ENCODE measurements at places on chromosomes 2 and 18.

DNA sequence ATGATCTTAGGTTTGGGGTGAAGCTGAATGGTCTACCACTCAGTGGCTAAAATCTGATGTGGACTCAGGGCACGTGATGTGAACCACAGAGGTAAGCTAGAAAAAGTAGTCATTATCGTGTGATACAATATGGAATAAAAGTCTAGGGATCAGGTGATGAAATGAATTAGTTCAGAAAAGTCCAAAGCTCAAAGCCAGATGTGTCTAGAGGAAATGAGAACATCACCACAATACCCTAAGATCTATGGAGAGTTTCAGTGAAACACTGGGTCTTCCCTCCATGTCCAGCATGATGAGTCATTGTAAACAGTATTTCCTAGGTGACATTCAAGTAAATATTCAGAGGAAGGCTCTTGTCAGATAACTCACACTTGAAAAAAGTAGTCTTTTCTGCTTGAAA lies 1257.4 kb upstream of the ZEB2 start:
- DNase-seq, result peak; percentile 6

DNA sequence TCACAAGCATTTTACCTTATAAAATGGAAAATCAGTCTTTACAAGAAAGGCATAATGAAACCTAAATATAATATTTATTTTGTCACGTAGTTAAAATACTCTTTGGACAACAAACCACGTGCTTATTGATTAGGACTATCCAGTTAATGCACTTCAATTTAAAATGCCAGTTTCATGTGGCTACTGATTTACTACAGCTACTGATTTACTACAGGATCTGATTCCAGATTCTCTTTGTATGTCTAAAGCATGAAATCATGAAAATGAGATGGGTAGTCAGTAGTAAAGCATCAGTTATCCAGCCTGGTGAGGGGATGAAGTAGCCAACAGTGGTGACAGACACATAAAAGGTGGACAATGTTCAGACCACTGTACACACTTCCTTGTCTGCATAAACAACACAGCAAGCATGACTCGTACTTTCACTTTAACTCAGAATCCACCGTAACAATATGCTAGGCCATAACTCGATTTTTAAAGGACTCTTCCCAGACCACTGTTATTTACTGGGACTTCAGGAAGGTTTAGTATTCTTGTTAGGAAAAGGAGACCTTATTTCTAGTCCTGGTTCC lies 24.9 kb downstream of the ACAA2 start:
- no peak for DNase-seq

DNA sequence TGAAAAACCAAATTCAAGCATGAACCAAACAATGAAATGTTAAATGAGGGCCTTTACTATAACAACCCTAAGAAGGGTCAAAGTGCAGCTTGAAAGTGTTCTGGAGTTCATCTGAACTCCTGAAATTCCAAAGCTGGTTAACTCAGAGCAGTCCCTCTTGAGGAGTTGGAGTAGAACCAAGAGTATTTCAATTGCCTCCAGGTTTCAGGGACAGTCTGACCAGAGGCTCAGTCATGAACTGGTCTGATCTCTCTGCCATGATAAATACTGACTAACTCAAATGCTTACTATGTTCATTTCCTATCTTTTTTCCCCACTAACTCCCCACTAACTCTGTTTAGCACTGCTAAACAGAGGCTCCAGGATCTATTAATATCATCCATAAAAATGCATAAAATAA lies 2.7 kb downstream of the STARD7 start:
- DNase-seq, result peak; percentile 69

GRCh38 chr2:3277050-3277747 lies 100.4 kb downstream of the EIPR1 start:
- DNase-seq, result no peak

DNA sequence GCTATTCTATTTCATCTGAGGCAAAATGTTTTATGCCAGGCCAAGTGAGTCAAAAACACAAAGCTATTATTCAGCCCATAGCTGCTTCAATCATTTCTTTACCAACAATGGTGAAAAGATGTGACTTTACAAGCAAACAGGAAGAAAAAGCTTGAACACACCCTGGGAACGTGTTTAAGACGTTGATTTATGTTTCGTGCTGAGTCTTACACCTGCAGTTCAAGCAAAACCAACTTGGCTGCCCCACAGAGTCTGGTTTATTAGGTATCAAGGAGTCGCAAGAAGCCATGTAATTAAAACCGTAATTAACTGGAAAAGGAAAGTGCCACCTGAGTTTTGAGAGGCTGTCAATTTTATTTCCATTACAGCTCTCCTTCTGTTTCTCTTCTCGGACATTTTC lies 295.5 kb downstream of the MEIS1 start:
- DNase-seq, result no peak

GRCh38 chr2:237691029-237691907 lies 63.9 kb downstream of the LRRFIP1 start:
- DNase-seq, result no peak

DNA sequence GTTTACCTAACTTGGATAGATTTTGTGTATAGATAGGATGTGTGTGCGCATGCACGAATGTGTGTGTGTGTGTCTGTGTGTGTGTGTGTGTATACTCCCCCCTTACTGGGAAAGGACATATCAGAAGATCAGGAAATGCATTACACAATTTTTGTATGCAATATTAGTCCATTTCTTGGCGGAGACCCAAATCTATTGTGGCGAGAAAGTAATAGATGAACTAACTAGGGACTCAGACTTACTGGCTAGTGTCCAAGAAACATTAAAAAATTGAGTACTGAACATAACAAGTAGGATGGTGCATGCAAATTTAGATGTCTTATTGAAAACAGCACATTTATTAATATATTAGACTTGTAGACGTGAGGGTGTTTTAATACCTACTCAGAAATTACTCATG lies 1036.5 kb upstream of the FANCL start:
- no peak for DNase-seq

DNA sequence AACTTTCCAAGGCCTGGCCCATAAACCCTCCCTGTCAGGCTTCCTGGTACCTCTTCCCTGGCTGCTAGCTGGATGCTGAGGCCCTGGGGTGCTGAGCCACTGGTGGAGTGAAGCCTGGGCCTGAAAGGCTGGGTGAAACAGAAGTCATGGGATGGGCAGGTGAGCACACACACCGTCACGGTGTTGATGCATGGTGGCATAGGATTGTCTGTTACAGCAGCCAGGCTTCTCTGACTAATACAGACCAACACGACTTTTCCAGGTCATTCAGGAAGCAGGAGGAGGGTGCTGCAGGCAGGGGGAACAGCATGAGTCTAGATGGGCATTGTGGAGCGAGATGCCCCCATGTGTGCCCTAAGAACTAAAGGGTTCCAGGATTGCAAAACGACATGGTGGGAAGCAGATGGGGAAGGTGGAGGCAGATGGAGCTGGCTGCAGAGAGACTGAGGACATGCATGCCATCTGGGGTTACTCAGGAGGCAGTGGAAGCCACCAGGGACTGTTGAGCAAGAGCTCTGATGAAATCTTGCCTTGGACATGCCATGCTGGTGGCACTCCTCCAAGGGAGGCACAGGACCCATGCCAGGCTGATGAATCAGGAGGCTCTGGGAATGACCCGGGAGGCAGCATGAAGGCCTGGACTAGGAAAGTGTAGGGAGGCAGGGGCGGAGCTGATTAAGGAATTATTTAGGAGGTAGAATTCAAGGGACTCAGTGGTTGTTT lies 480.9 kb downstream of the TSN start:
- DNase-seq, result peak; percentile 61

DNA sequence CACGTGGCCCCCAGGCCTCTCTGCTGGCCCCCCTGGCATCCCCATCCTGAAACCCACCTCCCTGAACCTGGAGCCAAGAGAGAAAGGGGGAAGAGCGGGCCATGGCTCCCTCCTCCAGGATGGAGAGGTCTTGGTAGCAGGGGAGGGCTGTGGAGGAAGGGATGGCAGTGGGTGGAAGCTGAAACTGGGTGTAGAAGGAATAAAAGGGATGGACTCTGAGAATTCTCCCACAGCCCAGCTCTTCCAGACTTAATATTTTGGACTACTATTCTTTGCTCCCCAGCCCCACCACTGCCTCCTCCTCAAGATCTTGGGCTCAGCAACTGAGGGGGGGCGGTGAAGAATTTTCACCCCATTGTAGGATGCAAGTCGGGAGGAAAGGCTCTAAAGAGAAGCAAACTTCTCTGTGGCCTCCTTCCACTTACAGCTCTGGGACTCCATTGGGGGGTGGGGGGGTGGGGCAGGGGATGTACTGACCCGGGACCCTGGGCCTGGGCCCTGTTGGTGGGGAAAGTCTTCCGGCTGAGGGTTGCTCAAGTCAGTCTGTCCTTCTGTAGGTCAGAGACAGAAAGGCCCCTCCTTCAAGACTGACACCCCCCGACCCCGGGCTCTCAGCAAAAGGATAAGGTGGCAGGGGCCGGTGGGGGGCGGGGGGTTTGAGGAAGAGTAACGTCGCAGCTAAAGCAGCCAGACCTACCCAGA lies 501 bp downstream of the TNS1 start:
- no peak for DNase-seq

- peak; percentile 36 for DNase-seq
Observed at GRCh38 chr2:120134263-120134662, 88.9 kb downstream of the TMEM185B start.

GRCh38 chr2:217076058-217076435 lies 216.2 kb upstream of the TNP1 start:
- DNase-seq, result no peak

DNA sequence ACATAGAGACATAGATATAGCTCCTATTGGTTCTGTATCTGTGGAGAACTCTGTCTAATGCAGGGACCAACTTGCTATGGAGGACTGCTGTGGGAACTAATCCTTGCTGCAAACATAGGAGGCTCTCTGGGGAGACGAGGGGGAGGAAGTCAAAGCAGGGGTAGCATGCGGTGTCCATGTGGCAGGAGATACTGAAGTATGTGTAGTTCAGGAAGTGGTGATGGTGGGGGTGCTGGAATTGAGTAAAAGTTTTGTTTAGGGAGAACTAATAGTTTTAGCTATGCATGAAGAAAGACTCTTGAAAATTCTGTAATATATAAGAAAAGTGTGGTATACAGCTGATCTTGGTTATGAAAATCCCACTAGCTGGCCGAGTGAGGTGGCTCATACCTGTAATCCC lies 62.0 kb downstream of the ANKRD44 start:
- DNase-seq, result no peak

DNA sequence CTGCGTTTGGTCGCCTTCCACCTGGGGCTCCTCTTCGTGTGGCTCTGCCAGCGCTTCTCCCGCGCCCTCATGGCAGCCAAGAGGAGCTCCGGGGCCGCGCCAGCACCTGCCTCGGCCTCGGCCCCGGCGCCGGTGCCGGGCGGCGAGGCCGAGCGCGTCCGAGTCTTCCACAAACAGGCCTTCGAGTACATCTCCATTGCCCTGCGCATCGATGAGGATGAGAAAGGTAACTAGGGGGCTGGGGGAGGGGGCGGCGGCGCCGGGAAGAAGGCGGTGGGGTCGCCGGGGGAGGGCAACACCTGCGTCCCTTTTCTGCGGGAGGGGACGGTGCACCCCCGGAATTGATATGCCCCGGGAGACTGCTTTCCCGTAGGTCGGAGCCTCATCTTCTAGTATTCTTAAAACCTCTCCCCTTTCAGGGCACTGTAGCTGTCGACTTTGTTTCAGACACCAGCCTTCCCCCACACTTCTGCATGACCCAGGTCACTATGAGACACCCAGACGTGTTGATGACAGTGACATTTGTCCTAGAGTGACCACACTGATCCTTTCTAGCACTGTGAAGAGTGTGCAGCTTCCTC lies 755 bp downstream of the SPAST start:
- DNase-seq, result peak; percentile 35

GRCh38 chr18:59833785-59834184 lies 66.0 kb upstream of the PMAIP1 start:
- no peak for DNase-seq

DNA sequence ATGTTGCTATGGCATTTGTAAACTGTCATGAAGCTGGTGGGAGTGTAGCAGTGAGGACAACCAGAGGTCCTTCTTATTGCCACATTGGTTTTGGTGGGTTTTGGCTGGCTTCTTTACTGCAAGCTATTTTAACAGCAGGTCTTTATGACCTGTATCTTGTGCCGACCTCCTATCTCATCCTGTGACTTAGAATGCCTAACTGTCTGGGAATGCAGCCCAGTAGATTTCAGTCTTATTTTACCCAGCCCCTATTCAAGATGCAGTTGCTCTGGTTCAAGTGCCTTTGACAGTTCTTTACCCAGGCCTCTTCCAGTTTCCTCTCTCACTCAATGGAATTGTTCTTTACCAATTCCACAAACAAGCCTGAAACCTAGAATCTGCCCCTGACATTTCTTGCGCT lies 145.1 kb downstream of the KCNE4 start:
- no peak for DNase-seq

DNA sequence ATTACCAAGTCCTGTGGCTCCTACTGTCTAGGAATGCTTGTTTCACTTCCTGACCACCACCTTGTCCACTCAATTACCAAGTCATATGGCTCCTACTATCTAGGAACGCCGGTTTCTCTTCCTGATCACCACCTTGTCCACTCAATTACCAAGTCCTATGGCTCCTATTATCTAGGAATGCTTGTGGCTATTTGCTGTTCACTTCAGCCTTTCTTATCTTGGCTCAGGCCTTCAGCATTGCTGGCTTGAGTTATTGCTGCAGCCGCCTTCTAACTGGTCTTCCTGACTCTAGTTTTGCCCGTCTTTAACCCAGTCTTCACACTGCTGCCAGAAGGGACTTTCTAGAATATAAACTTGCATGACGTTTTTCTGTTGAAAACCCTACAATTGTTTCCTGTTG lies 82.5 kb upstream of the GAREM1 start:
- DNase-seq, result no peak

- DNase-seq, result peak; percentile 64
Observed at GRCh38 chr2:144452169-144452988, 67.5 kb downstream of the ZEB2 start.

DNA sequence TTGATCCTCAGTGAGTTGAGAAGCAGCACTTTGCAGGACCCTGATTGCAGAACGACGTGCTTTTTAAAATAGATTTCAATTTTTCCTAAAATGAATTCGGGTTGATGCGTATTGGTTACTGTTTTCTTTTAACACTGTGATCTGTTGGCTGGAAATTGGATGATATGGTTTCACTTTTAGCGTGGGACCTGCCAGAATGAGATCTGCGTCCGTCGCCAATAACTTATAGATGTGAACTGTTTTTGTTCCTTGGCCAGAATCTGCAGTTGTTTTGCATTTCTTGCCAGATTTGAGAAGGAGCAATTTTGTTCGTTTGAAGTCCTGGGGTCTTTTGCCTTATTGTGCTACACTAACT lies 703 bp downstream of the UGGT1 start:
- DNase-seq, result peak; percentile 68

- DNase-seq, result no peak
Observed at GRCh38 chr2:231169488-231169887, 28.9 kb upstream of the ARMC9 start.

DNA sequence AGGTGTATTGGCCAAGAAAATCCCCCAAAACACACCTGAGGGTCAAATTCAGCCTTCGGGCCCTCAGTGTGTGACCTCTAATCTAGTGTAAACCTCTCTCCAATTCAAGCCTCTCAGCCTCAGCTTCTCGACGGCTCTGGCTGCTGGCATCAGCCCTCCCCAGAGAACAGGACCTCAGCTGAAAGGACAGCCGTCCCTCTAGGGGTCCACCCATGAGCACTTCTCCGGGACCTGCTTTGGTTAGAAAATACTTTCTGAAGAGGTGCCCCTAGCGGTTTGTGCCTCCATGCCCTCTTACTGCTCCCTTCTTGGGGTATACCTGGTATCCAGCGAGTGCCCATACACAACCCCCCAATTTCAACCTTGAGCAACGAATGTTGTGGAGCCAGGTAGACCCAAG lies 48.8 kb downstream of the INHBB start:
- no peak for DNase-seq

- DNase-seq, result no peak
Observed at GRCh38 chr2:108919571-108920373, 69.2 kb downstream of the EDAR start.
